ENCODE measurements at places on chromosomes 6 and 20.

DNA sequence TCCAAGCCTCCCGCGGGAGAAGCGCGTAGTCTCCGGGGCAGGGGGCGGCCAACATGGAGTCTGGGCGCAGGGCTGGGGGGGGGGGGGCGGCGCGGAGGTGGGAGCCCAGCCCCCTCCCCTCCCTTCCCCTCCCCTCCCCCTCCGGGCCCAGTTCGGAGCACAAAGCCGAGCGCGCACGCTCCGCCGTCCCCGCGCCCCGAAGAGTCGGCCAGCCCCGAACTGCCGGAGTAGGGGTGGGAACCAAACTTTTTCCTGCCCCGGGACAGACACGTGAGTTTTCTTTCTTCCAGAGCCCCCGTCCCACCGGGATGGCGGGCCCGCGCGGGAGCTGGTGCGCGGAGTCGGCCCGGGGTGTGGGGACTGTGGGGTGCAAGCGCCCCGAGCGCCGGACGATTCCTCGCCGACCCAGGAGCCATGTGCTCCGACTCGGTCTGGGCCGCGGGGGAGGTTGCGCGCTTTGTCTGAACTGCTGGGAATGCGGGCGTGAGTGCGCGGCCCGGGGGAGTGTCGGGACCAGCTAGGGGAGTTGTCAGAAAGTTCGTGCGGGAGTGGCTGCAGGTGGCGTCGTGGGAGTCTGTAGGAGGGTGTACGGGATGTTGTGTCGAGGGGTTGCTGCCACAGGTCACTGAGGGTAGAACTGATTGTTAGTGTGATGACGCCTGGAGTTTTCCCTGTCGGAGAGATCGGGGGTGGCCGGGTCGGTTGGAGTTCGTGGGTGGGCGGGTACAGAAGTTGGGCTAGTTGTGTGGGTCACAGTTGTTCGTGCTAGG is 1.2 kb downstream of the TGIF2 start:
- peak; percentile 89 for DNase-seq

- DNase-seq: no peak
Observed at GRCh38 chr20:36717657-36718056, 28.2 kb downstream of the NDRG3 start.

DNA sequence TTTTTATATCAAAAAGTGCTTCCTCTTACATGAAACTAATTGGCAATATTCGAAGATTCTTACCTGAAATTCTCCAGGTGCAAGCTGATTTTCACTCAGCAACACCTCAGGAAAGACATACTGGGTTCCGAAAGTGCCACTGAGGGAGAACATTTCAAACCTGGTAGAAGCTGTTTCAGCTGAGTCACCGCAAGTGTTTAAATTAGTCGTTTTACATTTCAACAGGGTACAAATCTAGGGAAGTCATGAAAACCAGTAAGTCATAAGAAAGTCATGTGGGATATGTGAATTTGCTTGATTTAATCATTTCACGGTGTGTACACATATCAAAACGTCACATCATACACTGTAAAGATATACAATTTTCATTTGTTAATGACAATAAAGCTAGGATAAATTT is 25.3 kb upstream of the TAAR1 start:
- no peak for DNase-seq

GRCh38 chr20:23435626-23436539 is 3.6 kb upstream of the CSTL1 start:
- no peak for DNase-seq

DNA sequence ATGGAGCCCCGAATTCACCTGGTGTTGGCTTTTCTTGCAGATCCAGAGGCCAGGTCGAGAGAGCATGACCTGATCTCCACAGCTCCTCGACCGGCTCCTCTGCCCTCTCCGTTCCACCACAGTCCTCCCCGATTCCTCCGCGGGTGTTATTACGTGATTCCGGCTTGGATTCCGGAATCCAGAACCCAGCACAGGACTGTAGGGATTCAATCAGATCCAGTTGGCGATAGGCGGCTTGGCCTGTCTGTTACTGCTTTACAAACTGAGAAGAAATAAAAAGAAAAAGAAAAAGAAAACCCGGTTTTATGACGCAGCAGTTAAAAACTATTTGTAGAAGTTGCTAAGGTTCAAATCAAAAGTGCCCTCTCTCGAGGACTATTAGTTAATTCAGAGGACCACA is 222.7 kb downstream of the EYA2 start:
- DNase-seq: no peak

- peak; percentile 73 for DNase-seq
Observed at GRCh38 chr6:87078983-87079616, 15.8 kb downstream of the CGA start.

DNA sequence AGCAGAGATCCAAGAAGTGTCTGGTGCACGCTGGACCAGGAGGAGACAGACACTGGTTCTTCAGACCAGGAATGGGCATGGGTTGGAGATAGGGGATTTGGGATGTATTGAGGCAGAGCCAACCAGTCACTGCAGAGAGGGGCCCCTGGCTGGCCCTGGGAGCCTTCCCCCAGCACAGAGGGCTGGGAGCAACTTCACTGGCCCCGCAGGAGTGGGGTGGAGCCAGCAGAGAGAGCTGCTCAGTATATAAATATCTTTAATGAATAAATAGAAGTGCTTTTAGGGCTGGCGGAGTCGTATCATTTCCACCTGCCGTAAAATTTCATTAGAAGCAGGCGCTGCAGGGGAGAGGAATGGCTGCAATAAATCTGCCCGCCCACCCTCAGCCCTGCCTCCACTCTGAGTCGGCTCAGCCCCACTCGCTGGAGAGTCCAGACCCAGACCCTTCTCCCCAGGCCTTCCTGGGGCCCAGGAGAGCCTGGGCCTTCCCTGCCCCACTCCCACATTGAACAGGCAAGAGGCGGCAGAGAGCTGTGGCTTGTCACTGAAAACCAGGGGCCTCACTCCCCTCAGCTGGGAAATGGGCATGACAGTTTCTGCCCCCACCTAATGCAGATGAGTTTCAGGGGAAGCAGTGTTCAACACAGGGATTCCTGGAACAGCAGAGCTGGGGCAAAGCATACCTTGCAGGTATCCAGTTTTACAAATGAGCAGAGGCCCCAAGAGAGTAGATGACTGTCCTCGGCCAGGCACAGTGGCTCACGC is 23.9 kb upstream of the VSTM2L start:
- no peak for DNase-seq

DNA sequence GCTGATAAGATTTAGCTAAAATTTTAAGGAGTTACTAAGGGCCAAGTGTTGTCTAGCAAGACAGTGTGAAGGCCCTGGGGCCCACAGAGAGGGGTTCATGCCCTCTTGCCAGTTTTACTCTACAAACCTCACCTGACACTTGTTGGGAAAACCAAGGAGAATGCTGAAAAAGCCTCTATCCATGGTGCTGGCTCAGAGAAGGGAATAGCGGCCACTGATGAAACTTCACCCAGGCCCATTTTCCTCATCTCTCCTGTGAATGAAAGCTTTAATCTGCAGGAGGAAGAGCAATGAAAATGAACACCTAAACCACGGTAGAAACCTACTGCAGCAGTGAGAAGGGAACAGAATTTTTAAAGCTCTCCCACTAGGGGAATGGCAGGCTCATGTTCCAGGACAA is 317.3 kb upstream of the CNR1 start:
- DNase-seq: no peak

GRCh38 chr20:24697411-24697810 is 228.0 kb downstream of the SYNDIG1 start:
- no peak for DNase-seq

DNA sequence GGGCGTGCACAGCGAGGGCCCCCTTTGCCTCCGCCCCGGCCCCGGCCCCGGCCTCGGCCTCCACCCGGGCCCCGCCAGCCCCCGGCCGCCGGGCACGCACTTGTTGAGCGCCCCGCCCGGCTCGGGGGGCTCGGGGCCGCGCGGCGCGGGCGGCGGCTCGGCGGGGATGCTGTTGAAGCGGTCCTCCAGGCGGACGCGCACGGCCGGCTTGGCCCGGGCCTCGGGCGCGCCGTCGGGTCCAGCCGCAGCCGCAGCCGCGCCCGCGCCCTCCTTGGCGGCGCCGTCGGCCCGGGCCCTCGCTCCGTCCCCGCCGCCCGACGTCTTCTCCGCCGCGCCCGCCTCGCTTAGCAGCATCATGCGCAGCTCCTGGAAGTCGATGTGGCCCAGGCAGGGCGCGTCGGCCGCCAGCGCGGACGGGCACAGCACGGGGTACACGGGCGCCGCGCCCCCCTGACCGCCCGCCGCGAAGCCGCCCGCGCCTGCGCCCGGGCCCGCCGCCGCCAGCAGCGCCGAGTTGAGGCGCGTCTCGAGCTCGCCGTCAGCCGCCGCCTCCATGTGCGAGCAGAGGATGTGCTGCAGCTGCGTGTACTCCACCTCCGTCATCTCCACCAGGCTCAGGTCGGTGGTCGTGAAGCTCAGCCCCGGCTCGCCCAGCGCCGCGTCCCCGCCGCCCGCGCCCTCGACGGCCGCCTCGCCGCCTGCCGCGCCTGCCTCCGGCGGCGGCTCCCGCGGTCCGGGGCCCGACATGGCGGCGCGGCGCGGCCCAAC is 514 bp downstream of the TCFL5 start:
- peak; percentile 91 for DNase-seq

- DNase-seq: peak; percentile 83
Observed at GRCh38 chr6:157556671-157557430, 175.9 kb downstream of the ZDHHC14 start.

- DNase-seq: no peak
Observed at GRCh38 chr6:54083287-54083686, 28.0 kb upstream of the MLIP start.

DNA sequence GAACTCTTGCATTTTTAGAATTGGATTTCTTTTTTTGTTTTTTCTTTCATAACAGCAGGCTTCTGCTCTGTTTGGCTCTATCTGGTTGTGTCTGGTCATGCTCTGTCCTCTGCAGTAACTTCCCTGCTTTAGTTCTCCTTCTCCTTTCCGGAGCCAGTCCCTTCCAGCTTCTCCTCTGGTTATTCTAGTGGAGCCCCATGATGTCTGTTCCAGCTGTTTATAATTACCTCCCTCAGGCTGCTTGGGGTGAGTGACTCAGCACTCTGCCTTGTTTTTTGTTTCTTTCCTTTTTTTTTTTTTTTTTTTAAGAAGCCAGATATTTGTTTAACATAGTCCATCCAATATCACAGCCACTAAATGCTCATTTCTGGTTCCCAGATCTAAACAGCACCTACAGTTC is 409.6 kb downstream of the MAFB start:
- no peak for DNase-seq

DNA sequence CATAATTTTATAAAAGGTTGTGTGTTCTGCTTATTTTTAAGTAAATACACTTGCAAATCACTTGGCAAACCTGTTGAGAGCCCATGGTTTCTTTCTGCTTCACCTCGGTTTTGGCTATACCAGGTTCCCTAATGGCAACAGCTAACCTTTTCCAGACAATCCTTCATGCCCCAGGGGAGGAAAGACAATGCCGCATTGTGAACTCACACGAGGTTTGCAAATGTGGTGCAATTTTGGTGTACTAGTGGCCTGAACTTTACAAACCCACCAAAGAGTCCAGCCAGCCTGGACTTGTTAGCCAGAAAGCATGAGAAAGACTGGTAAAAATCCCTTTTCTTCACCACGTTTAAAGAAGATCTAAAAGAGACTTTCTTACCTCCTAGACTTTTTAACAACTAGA is 84.8 kb upstream of the SOX4 start:
- DNase-seq: no peak

- no peak for DNase-seq
Observed at GRCh38 chr6:111417946-111418345, 65.1 kb downstream of the REV3L start.

GRCh38 chr6:45514454-45515230 is 136.9 kb upstream of the SUPT3H start:
- DNase-seq: no peak

- DNase-seq: no peak
Observed at GRCh38 chr20:6576726-6577125, 190.8 kb upstream of the BMP2 start.

DNA sequence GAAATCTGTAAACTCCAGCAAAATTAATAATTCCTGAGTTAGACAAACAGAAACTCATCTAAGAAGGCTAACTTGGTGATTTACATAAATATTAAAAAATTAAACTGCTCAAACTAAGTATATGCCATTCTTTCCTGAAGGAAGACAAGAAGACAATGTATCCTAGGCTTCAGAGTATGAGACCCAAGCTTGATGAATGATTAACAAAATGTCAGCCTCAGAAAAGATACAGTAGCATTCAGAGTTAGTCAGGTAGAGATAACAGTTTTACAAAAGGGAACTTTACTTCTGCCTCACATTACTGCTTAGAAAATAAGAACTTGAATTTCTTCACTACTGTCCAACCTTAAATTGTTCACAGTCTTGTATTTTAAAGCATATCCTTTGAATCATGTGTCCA is 12.0 kb downstream of the CSNK2A1 start:
- DNase-seq: no peak

- no peak for DNase-seq
Observed at GRCh38 chr20:39878809-39879208, 810.2 kb downstream of the MAFB start.

DNA sequence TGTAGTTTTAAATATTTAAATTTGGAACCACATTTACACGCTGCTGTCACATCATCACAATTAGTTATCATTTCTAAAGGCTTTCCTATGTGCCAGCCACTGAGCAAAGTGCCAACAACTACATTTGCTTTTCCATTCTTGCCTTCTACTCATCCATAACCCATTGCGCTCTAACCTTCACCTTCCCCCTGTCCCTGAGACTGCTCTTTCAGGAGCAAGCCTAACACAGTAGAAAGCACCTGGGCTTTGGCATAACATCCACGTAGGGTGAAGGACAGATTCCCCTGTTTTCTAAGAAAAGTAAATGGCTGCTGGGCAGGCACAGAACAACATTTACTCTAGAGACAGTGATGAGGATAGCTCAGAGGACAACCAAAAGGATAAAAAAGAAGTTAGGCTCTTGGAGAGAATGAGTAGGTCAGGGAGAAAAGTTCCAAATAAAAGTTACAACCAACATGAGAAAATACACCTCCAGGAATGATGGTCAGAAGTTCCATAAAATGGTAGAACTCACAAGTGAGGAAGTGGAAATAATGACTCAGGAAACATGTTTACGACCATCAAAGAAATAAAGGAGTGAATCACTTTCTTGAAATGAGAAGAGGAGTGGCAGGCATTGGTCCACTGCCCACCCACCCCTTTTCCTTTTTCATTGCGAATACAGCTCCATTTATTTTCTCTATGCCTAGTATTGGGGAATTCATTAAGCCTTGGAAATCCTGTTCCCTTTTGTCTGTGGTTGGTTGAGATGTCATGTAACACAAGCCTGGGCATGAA is 77.2 kb downstream of the PFDN4 start:
- DNase-seq: no peak
